ENCODE measurements at places on chromosomes 2 and 18.

- no peak for DNase-seq
These were observed 42.9 kb downstream of the TMEFF2 start for GRCh38 chr2:192151853-192152252.

DNA sequence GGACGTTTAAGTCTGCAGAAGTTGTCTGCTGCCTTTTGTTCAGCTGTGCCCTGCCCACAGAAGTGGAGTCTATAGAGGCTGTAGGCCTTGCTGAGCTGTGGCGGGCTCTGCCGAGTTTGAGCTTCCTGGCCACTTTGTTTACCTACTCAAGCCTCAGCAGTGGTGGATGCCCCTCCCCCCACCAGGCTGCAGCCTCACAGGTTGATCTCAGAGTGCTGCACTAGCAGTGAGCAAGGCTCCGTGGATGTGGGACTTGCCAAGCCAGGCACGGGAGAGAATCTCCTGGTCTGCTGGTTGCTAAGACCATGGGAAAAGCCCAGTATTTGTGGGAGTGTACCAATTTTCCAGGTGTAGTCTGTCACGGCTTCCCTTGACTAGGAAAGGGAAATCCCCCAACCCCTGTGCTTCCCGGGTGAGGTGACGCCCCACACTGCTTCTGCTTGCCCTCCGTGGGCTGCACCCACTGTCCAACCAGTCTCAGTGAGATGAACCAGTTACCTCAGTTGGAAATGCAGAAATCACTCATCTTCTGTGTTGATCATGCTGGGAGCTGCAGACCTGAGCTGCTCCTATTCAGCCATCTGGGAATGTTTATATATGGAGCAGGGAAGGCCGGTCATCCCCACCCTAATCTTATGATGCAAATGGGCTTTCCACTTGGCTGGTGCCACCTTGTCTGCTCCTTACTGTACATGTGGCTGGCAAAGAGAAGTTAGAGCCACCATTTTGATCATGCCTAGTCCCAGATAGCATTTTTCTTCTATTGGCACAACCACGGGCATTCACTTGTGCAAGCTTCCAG lies 156.9 kb upstream of the ITGA6 start:
- no peak for DNase-seq

- DNase-seq = no peak
These were observed 320.6 kb downstream of the NCKAP5 start for GRCh38 chr2:133247631-133248030.

- DNase-seq = no peak
These were observed 422.7 kb downstream of the FBXO15 start for GRCh38 chr18:73724958-73725357.

DNA sequence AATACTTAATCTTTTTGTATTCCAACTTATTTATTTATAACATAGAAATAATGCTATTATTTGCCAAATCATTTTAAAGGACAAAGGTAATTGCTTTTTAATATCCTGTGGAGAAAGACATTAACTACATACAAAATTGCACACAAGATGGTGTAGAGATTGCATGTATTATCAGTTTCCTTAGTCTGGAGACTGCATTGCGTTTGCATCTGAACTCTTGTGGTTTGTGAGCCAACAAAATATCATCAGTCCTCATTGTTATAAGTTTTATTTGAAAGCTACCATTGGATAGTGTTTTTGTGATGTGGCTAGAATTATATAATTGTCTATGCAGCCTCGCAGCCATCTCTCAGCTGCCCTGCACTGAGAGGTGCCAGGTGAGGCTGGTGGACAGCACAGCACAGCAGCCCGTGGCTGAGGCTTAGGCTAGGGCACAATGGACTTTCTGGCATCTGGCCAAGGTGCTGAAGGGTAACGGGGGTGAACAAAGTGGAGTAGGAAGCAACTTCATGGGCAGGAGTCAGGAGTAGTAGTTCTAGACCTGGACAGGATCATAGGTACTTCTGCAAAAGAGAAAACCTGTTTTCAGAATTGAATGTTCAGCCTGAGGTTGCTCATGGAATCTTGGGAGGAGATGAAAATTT lies 15.1 kb downstream of the RASGRP3 start:
- DNase-seq = no peak

DNA sequence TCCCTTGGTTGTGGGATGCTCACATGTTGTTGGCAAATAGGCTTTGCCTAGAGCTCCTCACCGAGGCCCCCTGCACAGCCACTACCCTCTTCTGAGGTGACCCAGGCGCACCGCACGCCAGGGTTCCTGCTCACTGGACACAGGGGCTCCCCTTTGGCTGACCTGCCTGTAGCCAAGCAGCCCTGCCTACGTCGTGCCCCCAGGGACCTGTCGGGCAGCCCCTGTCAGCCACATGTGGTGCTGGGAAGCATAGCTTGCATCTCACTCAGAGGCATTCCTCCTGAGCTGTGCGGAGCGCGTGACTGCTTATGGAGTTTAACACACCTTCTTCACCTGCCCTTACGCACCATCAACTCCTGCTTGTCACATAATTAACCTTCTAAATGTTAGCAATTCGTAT lies 116.3 kb downstream of the ZNF236 start:
- no peak for DNase-seq

GRCh38 chr18:31398191-31398590 lies 21.6 kb downstream of the DSG4 start:
- no peak for DNase-seq

DNA sequence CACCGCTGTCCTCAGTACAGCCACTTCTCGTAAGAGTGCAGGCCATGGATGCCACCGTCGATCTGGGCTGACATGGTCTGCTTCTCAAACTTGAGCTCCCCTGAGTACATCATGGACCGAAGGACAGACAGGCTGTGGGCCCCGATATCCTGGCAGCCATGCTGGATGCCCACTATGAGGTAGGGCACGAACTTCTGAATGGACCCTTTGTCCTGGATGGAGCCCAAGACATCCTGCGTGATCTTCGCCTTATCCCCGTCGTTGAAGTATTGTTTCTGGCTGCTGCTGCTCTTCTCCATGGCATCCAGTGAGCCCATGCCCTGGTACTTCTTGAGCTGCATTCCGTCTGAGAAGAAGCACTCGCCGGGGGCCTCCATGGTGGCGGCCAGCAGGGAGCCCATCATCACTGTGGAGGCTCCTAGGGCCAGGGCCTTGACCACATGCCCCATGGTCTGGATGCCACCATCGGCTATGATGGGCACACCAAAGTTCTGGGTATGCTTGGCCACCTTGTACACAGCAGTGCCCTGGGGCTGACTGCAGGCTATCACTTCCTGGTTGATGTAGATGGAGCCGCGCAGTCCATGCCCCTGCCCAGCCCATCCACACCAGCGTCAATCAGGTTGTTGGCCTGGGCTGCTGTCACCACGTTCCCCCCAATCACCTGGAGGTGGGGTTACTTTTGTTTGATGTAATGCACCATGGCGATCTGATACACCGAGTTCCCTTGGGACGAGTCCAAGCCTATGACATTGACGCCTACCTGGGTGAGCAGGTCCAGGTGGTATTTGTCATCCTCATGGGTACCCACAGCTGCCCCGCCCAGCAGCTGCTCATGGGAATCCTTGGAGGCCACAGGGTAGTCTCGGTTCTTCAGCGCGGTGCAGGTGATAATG lies 21.8 kb downstream of the CFLAR start:
- DNase-seq = no peak

DNA sequence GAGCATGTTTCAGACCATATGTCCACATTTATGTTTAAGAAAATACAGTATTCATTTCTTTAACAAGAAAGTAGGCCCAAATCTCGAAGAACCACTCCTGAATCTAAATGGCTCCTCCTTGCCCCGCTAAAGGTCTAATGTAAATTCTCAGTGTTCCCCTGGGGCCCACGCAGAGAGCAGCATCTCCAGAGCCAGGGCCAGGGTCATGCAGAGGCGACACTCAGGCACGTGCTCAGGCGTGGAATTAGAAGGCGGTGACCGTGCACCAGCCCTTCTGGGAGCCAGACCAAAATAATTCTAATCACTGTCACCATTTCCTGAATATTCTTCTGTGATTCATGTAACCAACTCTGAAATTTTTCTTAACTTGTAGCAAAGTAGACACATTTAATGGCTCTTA lies 68.3 kb upstream of the MYT1L start:
- DNase-seq = no peak

DNA sequence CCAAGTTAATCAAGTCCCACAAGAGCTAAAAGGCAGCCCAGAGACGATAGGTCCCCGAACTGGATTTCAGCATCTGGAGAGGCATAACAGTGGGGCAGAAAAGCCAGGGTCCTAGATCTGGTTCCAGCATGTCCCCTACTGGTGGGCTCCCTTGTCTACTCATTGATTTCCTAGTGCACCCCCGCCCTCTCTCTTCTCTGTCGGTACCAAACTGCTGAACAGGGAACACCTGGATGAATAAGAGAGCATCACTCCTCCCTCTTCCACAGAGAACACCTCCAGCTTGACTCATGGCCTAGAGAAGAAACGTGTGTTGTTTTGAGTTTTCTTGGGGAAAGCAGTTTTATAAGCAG lies 101.3 kb downstream of the FOXI3 start:
- DNase-seq = no peak

- no peak for DNase-seq
These were observed 8.5 kb downstream of the SP140L start for GRCh38 chr2:230335461-230335863.

GRCh38 chr18:75240433-75240832 lies 29.8 kb downstream of the TSHZ1 start:
- no peak for DNase-seq

GRCh38 chr2:168589236-168590211 lies 133.5 kb downstream of the CERS6 start:
- no peak for DNase-seq

- no peak for DNase-seq
These were observed 413.8 kb downstream of the RAD51AP2 start for GRCh38 chr2:17104454-17104853.

DNA sequence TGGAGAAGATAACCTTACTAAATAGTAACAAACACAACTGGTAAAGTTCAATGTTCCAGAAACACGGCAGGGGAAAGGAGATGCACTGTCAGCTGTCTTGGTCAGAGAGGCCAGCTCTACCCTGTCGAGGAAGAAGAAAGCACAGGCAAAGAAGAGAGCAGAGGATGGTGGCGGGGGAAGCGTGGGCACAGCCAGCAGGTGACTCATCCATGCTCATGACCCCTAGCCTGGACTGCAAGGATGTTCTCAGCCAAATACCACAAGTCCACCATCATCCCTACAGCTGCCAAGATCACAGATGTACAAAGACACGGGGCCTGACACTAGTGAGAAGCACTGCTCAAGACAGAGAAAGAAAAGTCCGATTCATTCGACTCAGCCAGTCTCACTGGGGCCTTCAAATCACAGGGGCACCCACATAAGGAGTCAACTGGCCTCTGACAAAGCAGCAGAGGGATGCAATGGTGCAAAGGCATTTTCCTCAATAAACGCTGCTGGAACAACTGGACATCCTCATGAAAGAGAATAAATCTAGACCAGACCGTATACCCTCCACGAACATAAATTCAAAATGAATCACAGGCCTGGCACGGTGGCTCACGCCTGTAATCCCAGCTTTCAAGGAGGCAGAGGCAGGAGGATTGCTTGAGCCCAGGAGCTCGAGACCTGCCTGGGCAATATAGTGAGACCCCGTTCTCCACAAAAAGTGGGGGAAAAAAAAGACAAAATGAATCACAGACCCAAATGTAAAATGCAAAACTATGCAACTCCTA lies 5.6 kb downstream of the DTYMK start:
- DNase-seq = no peak

DNA sequence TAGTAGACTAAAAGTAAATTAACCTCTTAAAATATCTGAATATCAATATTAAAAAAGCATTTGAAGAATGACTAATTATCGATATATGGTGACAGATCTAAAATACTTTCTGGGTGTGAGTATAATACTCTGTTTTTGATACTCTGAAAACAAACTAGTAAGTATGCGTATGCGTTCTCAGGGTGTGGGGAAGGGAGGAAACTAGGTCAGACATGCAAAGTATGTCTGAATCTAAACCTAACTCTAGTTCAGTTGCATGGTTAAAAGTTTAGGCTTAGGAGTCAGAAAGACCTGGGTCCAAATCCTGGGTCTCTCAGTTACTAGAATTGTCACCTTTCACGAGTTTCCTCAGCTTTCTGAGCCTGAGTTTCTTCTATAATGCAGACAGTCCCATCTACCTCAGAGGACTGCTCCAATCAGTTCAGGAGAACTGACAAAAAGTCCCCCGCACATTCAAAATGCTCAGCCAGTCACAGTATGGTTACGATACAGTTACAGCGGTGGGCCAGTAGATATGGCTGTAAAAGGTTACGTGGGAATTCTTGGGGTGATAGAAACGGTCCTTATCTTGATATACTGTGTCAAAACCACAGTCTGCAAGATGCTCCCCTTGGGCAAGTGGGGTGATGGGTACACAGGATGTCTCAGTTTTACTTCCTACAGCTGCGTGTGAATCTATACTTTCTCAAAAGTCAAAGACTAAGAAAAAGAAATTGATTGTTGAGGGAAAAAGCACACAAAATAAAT lies 29.2 kb downstream of the UNC50 start:
- no peak for DNase-seq

DNA sequence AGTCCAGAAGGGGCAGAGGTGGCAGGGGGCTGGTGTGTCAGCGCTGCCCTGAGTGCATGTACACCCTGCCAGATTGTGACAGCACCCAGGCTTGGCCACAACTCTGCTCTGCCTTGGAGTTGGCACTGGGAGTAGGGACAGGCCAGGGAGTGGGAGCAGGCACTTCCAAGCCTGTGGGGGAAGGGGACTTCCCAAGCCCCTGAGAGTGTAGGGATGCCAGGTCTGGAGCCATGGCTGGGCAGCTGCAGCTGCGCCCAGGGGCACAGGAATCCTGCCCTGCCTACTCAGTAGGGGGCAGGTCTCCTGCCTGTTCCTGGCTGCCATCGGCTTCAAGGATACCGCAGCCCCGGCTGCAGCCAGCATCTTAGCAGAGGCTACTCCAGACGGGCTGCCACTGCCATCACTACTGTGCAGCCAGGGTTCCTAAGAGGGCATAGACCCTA lies 109.4 kb downstream of the CALCRL start:
- no peak for DNase-seq

- DNase-seq = no peak
These were observed 134.6 kb downstream of the CYP26B1 start for GRCh38 chr2:72012886-72013574.

DNA sequence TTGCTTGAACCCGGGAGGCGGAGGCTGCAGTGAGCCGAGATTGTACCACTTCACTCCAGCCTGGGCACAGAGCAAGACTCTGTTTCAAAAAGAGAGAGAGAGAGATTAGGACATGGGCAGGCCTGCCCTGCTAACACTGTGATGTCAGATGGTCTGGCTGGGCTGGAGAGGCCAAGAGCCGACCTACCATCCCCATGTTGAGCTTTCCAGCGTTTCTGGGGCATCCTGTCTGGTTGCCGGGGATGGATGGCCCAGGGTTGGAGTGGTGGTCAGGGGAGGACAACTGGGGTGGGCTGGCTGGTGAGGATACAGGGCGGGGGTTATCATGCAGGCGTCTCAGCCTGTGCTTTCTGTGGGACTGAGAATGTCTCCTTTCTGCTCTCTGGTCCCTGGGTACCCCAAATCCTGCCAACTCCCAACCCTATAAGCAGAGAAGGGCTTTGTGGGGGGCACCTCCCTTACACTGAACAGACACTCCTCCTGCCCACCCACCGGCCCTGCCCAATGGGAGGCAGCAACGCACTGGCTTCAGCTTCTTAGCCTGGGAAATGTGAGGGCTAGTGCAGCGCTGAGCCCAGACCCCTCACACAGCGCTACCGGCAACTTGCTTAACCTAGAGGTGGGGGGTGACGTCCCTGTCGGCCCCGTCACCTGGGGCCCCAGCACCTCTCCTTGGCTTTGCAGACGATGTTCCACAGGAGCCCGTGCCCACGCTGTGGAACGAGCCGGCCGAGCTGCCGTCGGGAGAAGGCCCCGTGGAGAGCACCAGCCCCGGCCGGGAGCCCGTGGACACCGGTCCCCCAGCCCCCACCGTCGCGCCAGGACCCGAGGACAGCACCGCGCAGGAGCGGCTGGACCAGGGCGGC lies 5.4 kb downstream of the SNORC start:
- DNase-seq = peak; percentile 52

GRCh38 chr18:8989017-8989416 lies 113.5 kb upstream of the NDUFV2 start:
- DNase-seq = no peak

Data from D721Med (cell line).